ENCODE measurements at places on chromosomes 5 and 9.

- DNase-seq: no peak
These were observed 52.3 kb upstream of the CNTLN start for GRCh38 chr9:17082343-17083064.

GRCh38 chr9:110410961-110411360, 73.3 kb upstream of the TXNDC8 start:
- no peak for DNase-seq

DNA sequence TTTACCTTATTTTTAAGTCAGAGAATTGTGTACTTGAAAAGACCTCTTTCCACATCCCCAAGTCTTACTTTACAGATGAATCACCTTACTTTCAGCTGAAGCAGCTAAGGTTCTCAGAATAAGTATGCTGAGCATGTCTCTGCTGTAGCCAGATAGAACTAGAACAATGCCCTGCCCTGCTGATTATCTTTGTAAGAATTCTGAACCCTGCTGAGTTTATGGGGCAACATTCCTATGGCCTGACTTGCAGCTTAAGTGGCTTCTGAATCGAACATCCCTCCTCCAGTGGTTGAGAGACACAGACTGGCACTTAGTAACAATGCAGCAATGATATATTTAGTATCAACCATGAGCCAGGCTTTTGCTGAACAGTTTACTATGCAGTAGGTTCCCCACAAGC, 592.0 kb upstream of the WWC1 start:
- no peak for DNase-seq

DNA sequence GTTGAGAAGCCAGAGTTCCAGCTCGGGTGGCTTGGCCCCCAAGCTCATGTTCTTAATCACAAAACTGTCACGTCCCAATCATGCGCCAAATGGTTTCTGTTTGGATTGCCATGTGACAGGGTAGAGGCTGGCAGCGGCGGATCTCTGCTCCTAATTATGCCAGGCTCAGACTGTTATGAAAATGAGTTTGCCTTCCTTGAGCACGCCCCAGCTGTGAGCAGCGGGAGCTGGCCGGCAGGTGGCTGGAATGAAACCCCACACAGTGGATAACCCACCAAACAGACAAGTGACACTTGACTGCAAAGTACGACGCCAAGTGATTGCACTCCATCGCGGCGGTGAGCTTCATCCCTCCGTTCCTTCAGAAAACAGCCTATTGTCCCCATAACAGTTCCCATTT, 75.4 kb downstream of the CFAP77 start:
- no peak for DNase-seq
